ENCODE measurements at places on chromosomes 12 and 14. TPM values are rescaled to one million over a fixed set of nuclear protein-coding genes. Genes with fewer than 3 reads are reported as not detected.

- DNase-seq = no peak
- H3K27me3 ChIP-seq = no peaks in the 10 kb centered on the region
- H3K4me1 ChIP-seq = peaks cover 6% of the 10 kb centered on the region
- H3K27ac ChIP-seq = no peak overlapping the region
- no peaks in the 10 kb centered on the region for H3K36me3 ChIP-seq
Measured at GRCh38 chr12:122917507-122918121, 21.7 kb upstream of the VPS37B start.

- H3K27me3 ChIP-seq = no peaks in the 10 kb centered on the region
- DNase-seq = no peak
- peaks cover 7% of the 10 kb centered on the region for H3K36me3 ChIP-seq
- no peak overlapping the region for H3K4me3 ChIP-seq
- H3K27ac ChIP-seq = no peak overlapping the region
Measured at GRCh38 chr14:23487216-23487615, 17.7 kb downstream of the NGDN start.

DNA sequence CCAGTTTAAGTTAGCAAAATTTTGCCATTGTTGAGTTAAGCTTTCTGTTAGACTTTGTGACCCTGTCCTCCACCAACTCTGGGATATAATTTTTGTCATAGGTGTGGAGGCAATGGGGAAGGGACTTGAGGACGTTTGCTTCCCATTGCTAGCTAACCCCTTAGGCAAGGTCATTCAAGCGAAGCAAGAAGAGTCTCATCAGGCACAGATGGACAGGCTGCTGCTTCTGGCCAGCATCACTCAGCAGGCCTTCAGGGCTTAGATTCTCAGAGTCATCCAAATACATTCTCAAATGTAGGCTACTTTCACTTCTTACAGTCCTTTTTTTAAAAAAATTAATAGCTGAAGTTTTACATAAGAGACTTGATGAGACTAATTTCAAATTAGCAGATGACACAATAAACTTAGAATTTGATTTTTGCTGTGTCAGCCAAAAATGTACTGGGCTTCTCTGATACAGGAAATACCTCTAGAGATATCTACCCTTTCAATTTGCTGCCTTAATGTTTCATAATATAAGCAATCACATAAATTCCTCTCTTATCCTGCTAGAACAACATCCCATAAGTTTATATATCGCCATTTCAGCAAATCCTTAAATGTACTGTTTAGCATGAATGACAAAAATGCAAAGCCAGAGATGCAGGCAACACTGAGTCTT is 875.2 kb downstream of the FLRT2 start:
- H3K36me3 ChIP-seq = no peaks in the 10 kb centered on the region

GRCh38 chr12:45705404-45705803 is 24.1 kb upstream of the ARID2 start:
- no peaks in the 10 kb centered on the region for H3K36me3 ChIP-seq
- peaks cover 8% of the 10 kb centered on the region for H3K4me1 ChIP-seq
- H3K27ac ChIP-seq = no peak overlapping the region
- no peaks in the 10 kb centered on the region for H3K27me3 ChIP-seq

Gene CD27
- total RNA-seq = not detected

Data from progenitor cell of endocrine pancreas (in vitro differentiated cells).